ENCODE measurements at places on chromosomes 2 and 18.

DNA sequence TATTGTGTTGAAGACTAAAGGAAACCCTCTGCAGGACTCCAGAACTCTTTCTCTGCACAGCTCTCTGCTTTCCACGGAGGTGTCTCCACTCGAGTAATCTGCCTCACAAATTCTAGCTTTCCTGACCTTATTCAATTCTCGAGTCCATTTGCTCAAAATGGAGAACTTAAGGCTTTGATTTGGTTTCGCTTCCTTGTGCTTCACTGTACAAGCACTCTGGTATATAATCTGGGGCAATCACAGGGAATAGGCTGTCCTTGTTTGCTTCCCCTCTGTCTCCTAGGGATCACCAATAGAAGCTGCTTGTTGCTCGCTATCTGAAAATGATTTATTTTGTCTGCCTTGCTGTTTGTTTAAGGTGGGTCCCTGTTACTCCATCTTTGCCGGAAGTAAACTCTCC lies 129.1 kb upstream of the DOCK10 start:
- no peak for DNase-seq

- DNase-seq: peak; percentile 32
Observed at GRCh38 chr2:20224716-20225293, at the start of gene SDC1. Gene SDC1 (minus strand): TSS chr2:20225130. CDS start chr2:20224867, 263 bp downstream.

GRCh38 chr2:224517963-224518362 lies 67.2 kb downstream of the CUL3 start:
- DNase-seq: no peak

GRCh38 chr2:64477037-64477436 lies 23.1 kb downstream of the LGALSL start:
- DNase-seq: no peak

GRCh38 chr2:10297959-10298531 lies 4.7 kb upstream of the HPCAL1 start:
- DNase-seq: peak; percentile 80
